Left lung (tissue), 14 donors: ENCODE measurements at places on chromosomes 7 and 10. TPM values are rescaled to one million over a fixed set of nuclear protein-coding genes. Genes with fewer than 3 reads are reported as not detected.

Gene LRMDA
- polyA plus RNA-seq: 23.6 TPM

DNA sequence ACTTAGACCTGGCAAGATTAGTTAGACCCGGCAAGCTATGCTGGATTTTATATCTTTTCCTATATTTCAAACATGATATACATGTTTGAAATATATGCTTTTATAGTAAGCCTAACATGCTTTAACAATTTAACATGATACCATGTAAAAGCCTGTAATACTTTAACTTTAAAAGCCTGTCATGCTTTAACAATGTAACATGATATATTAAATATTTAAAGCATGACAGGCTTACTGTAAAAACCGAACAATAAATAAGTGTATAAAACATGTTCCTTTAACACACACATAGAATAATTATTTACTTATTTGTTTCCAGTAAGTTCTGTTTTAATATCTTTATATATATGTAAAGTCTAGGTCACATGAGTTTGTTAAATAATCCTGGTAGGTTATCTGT, 65.4 kb downstream of the SLC25A40 start:
- no peak for DNase-seq

- DNase-seq: no peak
Observed at GRCh38 chr7:95758187-95758586, 14.2 kb upstream of the DYNC1I1 start.

Gene ADAM8
- polyA plus RNA-seq: 1.9 TPM

DNA sequence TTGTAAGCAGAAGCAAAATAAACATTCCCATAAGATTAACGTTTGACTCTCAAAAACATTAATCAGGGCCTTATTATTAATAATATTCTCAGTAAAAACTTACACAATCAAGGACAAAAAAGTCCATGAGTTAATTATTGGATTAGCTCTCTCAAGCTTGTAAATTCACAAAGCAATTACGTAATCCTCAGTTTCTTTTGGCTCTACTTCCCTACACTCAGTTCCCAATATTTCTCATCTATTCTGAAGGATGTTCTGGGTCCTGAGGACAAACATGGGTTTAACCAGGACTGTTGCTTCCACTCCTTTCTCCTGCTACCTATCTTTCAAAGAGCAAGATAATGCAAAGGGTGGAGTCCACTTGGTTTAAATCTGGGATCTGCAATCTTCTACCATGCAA, 15.1 kb downstream of the FBXL13 start:
- DNase-seq: no peak

GRCh38 chr10:6473901-6474370, 106.1 kb downstream of the PRKCQ start:
- DNase-seq: no peak

DNA sequence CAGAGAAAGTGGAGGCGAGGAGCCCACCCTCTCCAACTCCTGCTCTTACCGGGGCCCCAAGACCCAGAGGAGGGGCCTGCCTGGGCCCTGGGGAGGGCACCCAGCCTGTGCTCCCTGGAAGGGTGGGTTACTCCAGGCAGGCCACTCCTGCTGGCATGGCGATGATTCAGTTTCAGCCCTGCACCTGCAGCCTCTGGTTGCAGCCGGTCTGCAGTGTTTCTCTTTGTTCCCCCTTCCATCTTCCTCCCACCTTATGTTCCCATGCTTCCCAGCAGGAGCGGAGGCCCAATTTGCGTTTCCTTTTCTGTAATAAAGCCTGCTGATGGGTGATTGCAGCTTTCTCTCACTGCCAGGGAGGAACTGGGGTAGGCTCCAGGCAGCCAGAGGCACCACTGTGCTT, 53.2 kb upstream of the FAM20C start:
- no peak for DNase-seq

DNA sequence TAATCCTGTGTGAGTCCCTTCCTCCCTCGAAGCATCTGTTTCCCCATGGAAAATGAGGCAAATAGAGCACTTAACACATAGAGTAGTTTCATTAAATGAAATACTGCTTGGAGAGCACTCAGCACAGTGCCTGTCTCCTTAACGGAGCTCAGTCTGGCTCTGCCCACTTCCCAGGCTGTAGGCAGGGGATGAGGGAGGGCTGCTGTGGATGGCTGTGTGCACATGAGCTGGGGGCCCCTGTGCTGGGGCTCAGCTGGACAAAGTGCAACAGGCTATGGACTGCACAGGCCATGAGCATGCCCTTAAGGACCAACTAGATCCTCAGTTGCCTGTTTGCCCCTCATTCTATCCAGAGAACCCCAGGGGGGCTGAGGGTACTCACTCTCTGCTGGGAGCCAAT, 14.5 kb downstream of the ZCCHC24 start:
- no peak for DNase-seq

- no peak for DNase-seq
Observed at GRCh38 chr10:15681076-15681475, 38.6 kb downstream of the ITGA8 start.

DNA sequence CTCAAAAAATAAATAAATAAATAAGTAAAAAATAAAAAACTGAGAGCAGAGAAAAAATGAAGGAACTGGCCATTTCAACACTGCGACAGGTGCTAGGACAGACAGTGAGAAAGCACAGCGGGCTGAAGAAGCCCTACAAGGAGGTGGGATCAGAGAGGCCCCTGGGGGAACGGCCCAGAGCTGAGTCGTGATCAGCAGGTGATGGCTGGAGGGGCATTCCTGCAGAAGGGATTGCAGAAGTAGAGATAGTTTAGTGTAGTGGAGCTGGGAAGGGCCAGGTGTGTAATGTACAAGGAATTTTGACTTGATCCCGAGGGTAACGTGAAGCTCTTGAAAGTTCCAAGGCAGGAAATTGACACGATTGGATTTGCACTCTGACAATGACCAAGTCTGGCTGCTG, 112.1 kb downstream of the CUL2 start:
- DNase-seq: peak; percentile 7

GRCh38 chr10:76055466-76055865, 624.0 kb downstream of the LRMDA start:
- no peak for DNase-seq

Gene TCERG1L
- polyA plus RNA-seq: 0.51 TPM

Gene TIMM23B
- polyA plus RNA-seq: 15.7 TPM

Gene UCN3
- 0.78 TPM for polyA plus RNA-seq

Gene FFAR4
- 0.08 TPM for polyA plus RNA-seq

Gene MEPCE
- polyA plus RNA-seq: 37.1 TPM

GRCh38 chr10:63561341-63561740, 40.1 kb downstream of the REEP3 start:
- no peak for DNase-seq

Gene CDHR3
- 35.5 TPM for polyA plus RNA-seq

- no peak for DNase-seq
Observed at GRCh38 chr10:92031580-92031979, 108.0 kb downstream of the BTAF1 start.

DNA sequence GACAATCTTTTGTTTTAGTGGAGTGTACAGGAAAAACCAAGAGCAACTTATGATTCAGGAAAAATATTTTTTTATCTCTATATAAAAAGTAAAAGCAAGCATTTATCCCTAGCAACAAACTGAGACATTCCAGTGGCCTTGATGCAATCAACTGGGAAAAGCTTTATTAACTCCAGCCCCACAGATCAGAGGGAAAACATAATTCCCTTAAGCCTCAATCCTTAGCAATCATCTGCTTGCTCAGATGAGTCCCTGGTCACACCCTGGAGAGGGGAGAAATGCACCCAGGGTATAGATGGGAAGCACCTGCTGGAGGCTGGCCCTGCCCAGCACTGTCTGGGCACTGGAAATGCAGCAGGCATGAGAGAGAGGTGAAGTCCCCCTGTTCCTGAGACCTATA, 636.6 kb downstream of the TNS3 start:
- no peak for DNase-seq

DNA sequence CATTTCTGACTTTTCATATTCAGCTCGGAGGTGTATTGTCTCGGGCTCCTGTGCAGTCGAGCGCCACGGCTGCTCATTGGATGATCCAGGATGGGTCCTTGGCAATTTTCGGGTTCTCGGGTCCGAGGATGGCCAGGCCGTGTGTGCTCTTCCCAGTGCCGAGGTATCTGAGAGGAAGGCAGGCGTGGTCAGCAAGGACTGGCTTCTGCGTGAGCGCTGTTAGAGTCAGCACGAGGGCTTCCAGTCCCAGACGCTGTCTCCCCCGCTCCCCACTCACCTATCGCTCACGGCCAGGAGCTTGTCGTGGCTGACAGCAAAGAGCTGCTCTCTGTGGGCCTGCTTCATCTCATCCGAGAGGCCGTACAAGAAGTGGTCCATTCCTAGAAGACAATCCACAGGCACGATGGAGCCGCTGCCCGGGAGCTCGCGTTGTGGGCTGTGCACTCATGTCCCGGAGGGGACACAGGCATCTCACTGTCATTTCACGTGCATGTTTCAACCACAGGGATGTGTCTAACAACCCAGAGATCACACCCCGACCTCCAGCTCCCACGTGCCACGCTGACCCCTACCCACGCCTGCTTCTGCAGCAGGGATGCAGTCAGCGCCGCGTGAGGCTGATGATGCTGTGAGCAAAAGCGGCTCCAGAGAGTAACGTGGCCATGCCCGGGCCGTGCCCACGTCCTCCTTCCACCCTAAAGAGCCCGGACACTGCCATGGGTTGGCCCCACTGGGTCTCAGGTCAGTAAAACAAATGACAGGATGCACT, 34.4 kb downstream of the PITRM1 start:
- no peak for DNase-seq

DNA sequence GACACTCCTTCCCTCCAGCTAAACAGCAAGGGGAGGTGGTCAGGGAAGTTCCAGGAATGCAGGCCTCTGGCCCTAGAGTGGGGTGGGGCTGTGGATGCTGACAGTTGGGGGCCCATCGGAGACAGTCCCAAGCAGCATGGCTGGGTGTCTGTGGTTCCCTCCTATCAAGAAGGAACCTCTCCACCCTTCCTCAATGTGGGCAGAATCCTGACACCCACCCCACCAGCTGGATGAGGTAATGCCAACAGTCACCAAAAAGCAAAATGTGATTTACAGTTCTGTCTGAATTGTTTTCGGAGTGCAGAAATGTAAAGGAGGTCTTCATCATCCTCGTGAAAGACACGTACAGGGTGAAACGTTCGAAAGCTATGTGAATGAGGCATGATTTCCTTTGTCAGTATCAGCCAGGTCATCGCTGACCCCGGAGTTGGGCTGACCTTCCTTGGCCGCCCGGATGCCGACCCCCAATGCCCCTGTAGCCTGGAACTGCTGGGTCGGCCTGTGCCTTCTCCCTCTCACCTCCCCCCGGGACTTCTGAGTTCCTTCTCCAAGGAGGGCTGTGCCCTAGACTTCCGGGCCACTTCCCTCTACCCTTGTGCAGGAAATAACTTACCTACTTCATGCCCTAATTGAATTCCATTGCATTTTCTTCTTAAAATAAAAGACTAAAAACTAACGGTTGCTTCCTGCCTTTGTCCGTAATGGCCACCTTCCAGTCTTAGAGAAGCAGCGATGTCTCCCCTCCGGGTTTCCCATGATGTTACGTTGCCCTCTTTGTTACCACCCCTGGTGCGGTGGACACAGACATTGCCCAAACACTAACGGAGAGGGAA, 24.5 kb downstream of the FOXK1 start:
- DNase-seq: no peak

Gene UPK3B
- 40.8 TPM for polyA plus RNA-seq

Gene LIPA
- polyA plus RNA-seq: 58.0 TPM

- DNase-seq: no peak
Observed at GRCh38 chr10:11626071-11626470, 14.6 kb upstream of the USP6NL start.

Gene FAM131B
- 1.4 TPM for polyA plus RNA-seq

- peak; percentile 83 for DNase-seq
Observed at GRCh38 chr7:65731562-65732035, 141.3 kb upstream of the VKORC1L1 start.

DNA sequence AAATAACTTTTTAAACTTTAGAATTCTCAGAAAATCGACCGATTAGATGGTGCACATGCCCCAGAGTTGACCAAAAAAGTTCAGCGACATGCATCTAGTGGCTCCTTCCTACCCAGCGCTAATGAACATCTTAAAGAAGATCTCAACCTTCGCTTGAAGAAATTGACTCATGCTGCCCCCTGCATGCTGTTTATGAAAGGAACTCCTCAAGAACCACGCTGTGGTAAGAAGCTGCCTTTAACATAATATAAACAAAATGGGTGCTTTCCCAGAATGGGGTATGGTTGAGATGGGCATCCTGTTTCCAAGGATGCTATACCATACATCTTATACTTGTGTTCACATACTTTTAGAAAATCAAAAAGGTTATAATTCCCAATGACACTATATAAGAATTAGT, 24.6 kb downstream of the GLRX3 start:
- DNase-seq: no peak

DNA sequence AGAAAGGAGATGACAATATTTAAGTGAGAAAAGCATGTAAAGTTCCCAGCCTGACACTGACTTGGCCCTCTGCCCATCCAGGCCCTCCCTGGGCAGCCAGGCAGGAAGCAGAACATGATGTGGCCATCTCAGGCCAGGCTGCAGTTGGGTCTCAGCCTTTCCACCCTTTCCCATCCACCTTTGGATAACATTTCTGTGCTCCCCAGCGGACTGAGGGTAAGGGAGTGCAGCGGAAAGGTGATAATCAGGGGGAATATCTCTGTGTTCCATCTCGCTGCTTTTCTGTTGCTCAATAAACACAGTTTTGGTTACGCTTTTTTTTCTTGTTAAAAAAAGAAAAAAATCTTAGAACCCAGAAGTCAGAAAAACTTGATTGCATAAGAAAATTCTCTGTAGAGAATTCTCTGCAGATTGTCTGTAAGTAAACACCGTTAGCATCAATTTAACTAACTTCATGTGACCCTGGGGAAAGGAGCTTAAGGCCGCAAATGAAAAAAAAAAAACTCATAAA, 37.2 kb upstream of the TARP start:
- DNase-seq: no peak

Gene PARG
- 27.8 TPM for polyA plus RNA-seq

Gene PNLIPRP3
- polyA plus RNA-seq: not detected

DNA sequence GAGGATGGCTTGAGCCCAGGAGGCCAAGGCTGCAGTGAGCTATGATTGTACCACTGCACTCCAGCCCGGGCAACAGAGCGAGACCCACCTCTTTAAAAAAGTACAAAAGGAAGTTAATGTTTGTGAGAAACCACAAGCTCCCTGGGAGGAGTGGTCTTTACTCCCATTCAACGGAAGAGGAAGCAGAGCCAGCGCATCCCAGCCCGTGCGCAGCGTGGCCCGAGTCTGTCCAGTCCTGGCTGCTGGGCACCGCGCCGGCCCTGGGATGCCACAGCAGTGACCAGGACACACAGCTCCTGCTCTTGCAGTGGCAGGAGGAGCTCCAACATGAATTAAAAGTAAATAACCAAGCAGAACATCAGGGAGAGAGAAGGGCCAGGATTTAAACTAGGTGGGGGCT, 68.4 kb downstream of the ELFN1 start:
- no peak for DNase-seq

Gene WAPL
- 39.3 TPM for polyA plus RNA-seq

DNA sequence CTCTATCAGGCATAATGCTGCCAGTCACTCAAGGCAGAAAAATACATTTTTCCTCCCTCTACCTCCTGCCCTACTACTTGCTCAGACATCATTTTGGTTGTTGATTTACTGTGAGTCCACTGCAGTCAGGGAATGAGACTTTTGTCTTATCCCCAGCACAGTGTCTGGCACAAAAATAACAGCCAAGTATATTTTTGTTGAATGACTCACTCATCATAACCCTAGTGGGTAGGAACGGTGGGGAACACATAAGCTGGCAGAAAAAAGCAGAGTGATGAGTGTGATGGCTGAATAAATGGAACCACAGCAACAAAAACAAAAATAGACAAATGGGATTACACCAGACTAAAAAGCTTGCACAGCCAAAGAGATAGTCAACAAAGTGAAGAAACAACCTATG, 65.8 kb upstream of the LAMB4 start:
- no peak for DNase-seq
